AG10803 (cell line): ENCODE measurements at places on chromosomes 3 and 15.
A peak's percentile ranks its signal among the peaks of the same experiment; 100 is the strongest.

- DNase-seq, result no peak
Measured at GRCh38 chr3:10400050-10400748, 79.3 kb upstream of the SEC13 start.

DNA sequence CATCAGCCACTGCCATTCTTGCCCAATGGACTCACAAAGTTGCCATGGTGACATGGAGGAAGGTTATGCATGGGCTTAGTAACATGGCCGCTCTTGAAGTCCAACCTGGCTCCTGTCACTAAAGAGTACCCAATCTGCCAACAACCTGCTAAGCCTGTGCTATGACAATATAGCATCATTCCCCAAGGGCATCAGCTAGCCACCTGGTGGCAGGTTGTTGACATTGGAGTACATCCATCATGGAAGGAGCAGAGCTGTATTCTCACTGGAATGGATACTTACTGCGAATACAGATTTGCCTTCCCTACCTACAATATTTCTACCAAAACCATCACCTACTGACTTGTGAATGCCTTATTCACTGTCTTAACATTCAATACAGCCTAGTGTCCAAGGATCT lies 138.9 kb upstream of the RORA start:
- no peak for DNase-seq

DNA sequence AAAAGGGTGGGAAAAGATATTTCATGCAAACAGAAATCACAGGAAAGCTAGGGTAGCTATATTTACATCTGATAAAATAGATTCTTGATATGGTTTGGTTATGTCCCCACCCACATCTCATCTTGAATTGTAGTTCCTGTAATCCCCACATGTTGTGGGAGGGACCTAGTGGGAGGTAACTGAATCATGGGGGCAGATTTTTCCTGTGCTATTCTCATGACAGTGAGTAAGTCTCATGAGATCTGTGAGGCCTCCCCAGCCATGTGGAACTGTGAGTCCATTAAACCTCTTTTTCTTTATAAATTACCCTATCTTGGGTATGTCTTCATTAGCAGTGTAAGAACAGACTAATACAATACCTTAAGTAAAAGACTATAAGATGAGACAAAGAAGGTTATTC lies 558.1 kb downstream of the RSL24D1 start:
- no peak for DNase-seq

DNA sequence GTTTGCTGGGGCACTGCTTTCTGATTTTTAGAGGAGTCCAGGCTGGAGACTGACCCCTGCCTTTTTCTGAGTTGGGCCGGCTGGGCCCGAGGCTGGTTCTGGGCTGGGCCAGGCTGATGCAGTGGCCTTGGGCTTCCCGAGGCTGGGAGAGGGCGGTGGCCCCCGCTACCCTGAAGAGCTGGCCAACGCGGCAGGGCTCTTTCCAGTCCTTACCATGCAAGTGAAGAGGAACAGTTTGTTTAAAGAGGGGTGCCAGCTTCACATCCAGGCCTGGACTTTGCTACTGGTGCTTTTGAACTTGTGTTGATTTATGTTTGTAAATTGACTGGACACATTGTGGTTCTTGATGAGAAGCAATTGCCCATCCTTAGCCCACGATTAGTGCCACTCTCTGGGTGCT lies 15.3 kb downstream of the IGF1R start:
- no peak for DNase-seq

GRCh38 chr15:43922021-43922420 lies 95.2 kb downstream of the WDR76 start:
- no peak for DNase-seq

- peak; percentile 99 for DNase-seq
Measured at GRCh38 chr3:155070932-155071387, 9.2 kb upstream of the MME start.

- peak; percentile 6 for DNase-seq
Measured at GRCh38 chr3:136380530-136380929, 130.4 kb downstream of the PCCB start.

GRCh38 chr3:37520907-37521341 lies 340.8 kb upstream of the CTDSPL start:
- DNase-seq, result peak; percentile 47

DNA sequence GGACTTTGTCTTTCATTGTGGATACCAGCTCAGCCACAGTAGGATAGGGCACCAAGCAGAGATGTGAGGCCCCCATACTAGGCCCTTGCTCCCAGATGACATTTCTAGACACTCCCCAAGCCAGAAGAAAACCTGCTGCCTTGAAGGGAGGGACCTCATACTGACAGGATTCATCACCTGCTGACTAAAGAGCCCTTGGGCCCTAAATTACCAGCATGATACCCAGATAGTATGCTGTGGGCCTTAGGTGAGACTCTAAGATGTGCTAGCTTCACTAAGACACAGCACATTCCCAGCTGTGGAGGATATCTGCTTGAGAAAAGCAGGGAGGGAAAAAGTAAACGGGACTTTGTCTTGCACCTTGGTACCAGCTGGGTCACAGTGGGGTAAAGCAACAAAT lies 324.0 kb downstream of the TBL1XR1 start:
- DNase-seq, result no peak

DNA sequence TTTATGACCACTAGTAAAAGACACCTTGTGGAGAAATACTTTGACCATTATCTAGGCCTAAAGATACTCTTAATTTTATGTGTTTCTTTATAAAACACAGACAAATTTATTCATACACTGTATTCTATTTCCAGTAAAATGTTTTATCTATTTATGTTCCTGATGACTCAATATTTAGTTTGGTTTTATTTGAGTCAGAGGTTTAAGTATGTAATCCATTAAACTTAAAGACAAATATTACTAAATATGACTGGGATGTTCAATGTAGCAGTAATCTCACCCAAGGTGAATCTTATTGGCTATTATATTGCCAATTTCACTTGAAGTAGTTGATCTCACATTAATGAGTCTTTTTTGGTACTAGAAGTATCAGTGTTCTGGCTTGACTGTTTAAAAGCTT lies 799.7 kb downstream of the CADM2 start:
- no peak for DNase-seq

GRCh38 chr15:85104584-85104983 lies 122.9 kb downstream of the PDE8A start:
- no peak for DNase-seq

- DNase-seq, result peak; percentile 92
Measured at GRCh38 chr3:188950832-188951489, 220.8 kb upstream of the TPRG1 start.

DNA sequence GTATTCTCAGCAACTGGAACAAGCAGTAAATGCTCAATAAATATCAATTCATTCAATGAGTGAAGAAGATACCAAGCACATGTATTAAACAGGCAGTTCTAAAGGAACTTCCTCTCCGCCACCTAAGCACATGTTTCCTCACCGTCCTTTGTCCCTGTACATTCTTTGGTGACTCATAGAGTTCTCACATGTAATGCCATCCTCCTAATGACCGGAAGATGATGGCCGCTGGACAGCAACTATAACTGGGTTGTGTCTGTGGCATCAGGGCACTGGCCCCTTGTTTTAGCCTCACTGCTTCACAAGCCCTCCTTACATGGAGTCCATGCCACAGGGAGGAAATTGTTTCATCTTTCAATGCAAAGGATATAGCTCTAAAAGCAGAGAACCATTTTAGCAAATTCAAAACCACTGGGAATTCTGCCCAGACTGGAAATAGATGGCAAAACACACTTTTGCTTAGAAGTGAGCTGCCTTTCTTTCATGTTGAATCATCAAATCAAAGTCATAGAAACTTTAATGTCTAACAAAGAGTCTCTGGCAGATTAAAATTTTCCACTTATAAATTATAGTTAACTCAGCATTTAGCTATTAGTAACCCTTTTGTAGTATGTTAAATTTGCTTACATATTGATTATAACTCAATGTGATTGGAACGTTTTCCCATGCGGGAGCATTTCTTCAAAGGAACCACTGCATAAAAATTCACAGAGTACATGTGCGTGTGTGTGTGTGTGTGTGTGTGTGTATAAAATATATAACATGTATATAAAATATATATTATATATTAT lies 74.1 kb downstream of the GAP43 start:
- DNase-seq, result no peak

GRCh38 chr15:69074001-69074842 lies 59.7 kb downstream of the NOX5 start:
- DNase-seq, result peak; percentile 39
